ENCODE measurements at places on chromosomes 2 and 18.

- no peak for DNase-seq
These were observed 42.4 kb upstream of the MTIF2 start for GRCh38 chr2:55311444-55311870.

DNA sequence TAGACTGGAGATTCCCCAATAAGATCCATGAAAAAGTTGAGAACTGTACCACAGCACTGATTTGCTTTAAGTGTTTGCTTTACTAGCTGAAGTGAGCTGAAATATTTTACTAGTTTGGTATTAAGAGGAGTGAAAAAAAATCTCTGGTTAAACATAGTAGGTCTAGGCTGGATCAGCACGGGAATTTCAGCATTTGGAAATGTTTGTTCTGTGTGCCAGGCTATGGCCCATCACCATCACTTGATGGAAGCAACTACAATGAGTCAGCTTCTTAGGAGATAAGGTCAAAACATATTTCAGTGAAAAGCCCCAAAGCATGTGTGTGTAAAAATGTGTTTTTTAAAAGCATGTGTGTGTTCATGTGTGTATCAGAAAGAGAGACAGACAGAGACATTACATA lies 131.4 kb upstream of the DNMT3A start:
- no peak for DNase-seq

DNA sequence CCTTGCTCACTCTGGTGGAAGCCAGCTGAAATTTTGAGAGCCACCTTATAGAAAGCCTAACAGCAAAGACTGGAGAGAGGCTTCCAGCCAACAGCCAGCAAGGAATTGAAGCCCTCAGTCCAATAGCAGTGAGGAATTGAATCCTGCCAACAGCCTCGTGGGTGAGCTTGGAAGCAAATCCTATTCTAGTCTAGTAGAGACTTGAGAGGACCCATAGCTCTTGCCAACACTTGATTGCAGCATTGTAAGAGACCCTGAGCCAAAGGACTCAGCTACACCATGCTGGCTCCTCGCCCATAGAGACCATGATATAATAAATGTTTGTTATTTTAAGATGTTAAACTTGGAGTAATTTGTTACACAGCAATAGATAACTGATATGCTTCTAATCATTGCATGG lies 403.0 kb upstream of the TNP1 start:
- DNase-seq: no peak

DNA sequence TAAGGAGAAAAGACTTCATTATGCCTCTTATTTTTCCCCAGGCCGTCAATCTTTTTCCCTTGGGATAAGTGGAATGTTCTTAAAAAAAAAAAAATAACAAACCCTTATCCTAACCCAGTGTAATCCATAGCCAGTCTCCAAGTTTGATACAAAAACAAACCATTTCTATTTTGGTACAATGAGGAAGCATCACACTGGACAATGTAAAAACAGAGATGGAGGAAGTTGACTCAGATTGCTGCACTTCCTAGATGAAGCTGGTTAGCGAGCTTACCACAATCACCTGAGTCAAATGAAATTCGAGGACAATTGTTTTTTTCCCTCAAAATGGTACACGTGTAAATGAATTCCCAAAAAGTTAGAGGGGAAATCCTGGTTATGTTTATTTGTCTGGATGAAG lies 259.7 kb downstream of the TCF4 start:
- no peak for DNase-seq

- no peak for DNase-seq
These were observed 347.5 kb downstream of the METTL4 start for GRCh38 chr18:2223849-2224248.

GRCh38 chr2:134642938-134643337 lies 75.9 kb downstream of the TMEM163 start:
- no peak for DNase-seq

- peak; percentile 39 for DNase-seq
These were observed 96.8 kb downstream of the CLIP4 start for GRCh38 chr2:29212009-29212408.
